ENCODE measurements at places on chromosomes 1 and 21. TPM values are rescaled to one million over a fixed set of nuclear protein-coding genes. Genes with fewer than 3 reads are reported as not detected.

Gene LCE1C
- total RNA-seq, result not detected

Gene OR2L8
- total RNA-seq, result not detected

DNA sequence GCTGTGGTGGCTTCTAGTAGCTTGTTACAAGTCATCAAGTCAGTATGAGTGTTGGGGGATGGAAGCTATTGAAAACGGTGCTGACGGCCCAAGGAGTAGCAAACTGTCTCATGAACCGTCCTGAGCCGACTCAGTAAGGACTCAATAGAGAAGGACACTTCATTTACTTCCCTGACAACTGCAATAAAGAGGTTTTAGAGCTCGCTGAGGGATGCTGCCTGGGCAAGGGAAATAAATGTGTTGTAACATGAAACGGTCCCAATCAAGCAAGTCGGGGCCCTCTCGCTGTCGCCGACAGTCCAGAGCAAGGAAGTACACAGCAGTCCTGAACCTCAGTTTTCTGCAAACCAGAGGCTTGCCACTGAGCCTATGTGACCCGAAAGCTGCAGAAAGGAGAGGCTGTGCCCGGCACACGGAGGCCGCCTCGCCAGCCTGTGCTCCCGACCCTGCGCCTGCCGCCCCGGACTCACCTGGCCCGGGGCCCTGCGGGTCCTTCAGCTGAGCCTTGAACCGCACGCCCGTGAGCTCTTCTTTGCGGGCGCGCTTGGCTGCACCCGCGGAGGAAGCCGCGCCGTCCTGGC lies 423 bp downstream of the URB1 start:
- DNase-seq, result no peak

DNA sequence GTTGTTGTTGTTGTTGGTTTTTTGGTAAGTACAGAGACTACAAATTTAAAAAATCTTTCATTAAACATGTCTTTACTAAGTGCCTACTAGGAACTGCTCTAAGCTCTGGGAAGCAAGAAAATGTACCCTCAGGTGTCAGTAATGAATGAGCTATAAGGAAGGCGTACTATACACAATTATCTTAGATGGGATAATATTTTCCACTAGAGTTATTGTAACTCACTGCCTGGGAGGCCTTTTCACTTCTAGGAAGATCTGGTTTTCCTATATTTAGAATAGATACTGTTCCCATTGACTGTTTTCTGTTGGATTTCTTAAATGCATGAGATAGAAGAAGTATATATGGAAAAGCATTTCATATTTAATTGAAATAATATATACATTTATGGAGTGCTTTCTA lies 19.6 kb downstream of the CLIC4 start:
- DNase-seq, result no peak

GRCh38 chr1:153987621-153988020 lies 1.5 kb upstream of the RAB13 start:
- no peak for DNase-seq

DNA sequence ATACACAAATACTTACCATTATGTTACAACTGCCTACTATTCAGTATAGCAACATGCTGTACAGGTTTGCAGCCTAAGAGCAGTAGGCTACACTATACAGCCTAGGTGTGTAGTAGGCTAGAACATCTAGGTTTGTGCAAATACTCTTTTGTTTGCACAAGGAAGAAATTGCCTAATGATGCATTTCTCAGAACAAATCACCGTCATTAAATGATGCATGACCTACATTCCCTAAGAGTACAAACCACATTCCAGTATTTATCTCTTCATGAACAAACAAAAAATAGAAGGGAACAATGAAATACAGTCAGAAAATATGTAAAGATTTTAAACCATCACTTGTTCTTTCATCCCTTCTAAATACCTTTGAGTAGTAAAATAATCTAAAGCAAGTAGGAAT lies 109.7 kb upstream of the HP1BP3 start:
- DNase-seq, result no peak
